Tibial artery (tissue), 4 donors: ENCODE measurements at places on chromosomes 2 and 18.

GRCh38 chr18:23279931-23280330 is 144.6 kb downstream of the CABLES1 start:
- no peaks in the 10 kb centered on the region for H3K36me3 ChIP-seq
- H3K4me1 ChIP-seq, result peaks cover 13% of the 10 kb centered on the region
- no peak overlapping the region for H3K4me3 ChIP-seq
- H3K27me3 ChIP-seq, result no peaks in the 10 kb centered on the region
- DNase-seq, result no peak
- no peak overlapping the region for H3K27ac ChIP-seq

DNA sequence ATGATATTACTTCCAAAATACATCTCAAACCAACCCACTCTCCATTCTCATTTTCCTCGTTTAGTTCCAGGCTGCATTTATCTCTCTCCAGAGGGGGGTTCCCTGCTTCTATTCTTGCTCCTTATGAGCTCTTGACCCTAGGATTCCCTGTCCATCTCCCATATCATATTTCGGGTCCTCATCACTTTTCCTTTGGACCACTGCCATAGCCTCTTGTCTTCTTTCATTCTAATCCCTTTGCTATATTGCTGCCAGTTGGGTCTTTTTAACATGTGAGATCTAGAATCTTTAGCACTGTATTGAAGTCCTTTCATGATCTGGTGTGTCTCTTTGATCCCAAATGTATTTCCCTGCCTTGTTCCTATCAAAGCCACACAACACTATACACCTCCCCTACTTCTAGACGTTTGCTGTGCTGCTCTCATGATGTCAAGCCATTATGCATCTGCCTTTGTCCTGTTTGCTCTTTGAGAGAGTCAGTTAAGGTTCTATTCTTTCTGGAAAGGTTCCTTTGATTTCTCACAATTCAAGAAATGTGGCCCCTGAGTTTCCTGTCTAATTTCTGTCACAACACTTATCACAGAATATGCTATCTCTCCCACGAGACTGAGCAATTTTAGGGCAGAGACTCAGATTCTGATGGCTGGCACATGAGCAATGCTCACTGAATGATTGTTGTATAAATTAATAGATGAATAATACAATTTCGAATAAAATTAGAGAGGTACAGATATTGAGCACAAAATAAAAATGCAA is 43.2 kb upstream of the SESTD1 start:
- no peak for DNase-seq
- no peak overlapping the region for H3K4me3 ChIP-seq
- no peak overlapping the region for H3K27ac ChIP-seq

- no peak overlapping the region for H3K27ac ChIP-seq
- DNase-seq, result peak; percentile 29
- no peak overlapping the region for H3K4me3 ChIP-seq
- no peaks in the 10 kb centered on the region for H3K36me3 ChIP-seq
- no peaks in the 10 kb centered on the region for H3K27me3 ChIP-seq
- no peaks in the 10 kb centered on the region for H3K4me1 ChIP-seq
Measured at GRCh38 chr2:236969767-236970655, 115.7 kb upstream of the COPS8 start.

DNA sequence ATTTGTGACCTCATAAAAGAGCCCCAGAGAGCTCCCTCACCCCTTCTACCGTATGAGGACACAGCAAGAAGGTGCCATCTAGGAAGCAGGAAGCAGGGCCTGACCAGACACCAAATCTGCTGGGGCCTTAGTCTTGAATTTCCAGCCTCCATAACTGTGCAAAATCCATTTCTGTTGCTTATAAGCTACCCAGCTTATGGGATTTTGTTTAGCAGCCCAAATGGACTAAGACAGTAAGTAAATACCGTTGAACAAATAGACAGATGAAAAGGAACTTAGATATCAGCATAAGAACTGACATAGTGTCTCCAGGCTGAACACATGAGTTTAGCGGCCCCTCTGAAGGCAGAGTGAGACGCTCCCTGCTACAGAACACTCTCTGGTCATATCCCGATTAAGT is 130.9 kb downstream of the UXS1 start:
- no peaks in the 10 kb centered on the region for H3K27me3 ChIP-seq
- DNase-seq, result no peak
- H3K27ac ChIP-seq, result no peak overlapping the region
- H3K36me3 ChIP-seq, result no peaks in the 10 kb centered on the region
- no peak overlapping the region for H3K4me3 ChIP-seq

GRCh38 chr2:151518802-151519201 is 109.1 kb downstream of the RIF1 start:
- H3K4me3 ChIP-seq, result no peak overlapping the region
- no peaks in the 10 kb centered on the region for H3K4me1 ChIP-seq
- DNase-seq, result no peak
- H3K36me3 ChIP-seq, result no peaks in the 10 kb centered on the region
- H3K27me3 ChIP-seq, result no peaks in the 10 kb centered on the region
- H3K27ac ChIP-seq, result no peak overlapping the region

GRCh38 chr2:145655165-145655765 is 1135.3 kb upstream of the ZEB2 start:
- no peak for DNase-seq
- no peaks in the 10 kb centered on the region for H3K36me3 ChIP-seq

- peak overlapping the region; percentile 27 for H3K27ac ChIP-seq
- H3K4me3 ChIP-seq, result no peak overlapping the region
- H3K36me3 ChIP-seq, result no peaks in the 10 kb centered on the region
- peaks cover 9% of the 10 kb centered on the region for H3K4me1 ChIP-seq
- H3K27me3 ChIP-seq, result no peaks in the 10 kb centered on the region
Measured at GRCh38 chr2:62014102-62014501, 108.6 kb downstream of the COMMD1 start.

- H3K27me3 ChIP-seq, result no peaks in the 10 kb centered on the region
- peak overlapping the region; percentile 94 for H3K4me3 ChIP-seq
- H3K4me1 ChIP-seq, result peaks cover 44% of the 10 kb centered on the region
- H3K27ac ChIP-seq, result peak overlapping the region; percentile 96
- H3K36me3 ChIP-seq, result no peaks in the 10 kb centered on the region
- DNase-seq, result peak; percentile 68
Measured at GRCh38 chr2:157874997-157875640, 1.0 kb downstream of the ACVR1 start.

GRCh38 chr2:214628091-214628490 is 181.4 kb downstream of the BARD1 start:
- no peak overlapping the region for H3K4me3 ChIP-seq
- no peak overlapping the region for H3K27ac ChIP-seq
- H3K36me3 ChIP-seq, result no peaks in the 10 kb centered on the region
- no peaks in the 10 kb centered on the region for H3K4me1 ChIP-seq
- H3K27me3 ChIP-seq, result no peaks in the 10 kb centered on the region

- H3K36me3 ChIP-seq, result no peaks in the 10 kb centered on the region
- H3K27me3 ChIP-seq, result no peaks in the 10 kb centered on the region
- no peak for DNase-seq
- no peaks in the 10 kb centered on the region for H3K4me1 ChIP-seq
Measured at GRCh38 chr2:109623923-109624322, 9.8 kb downstream of the SOWAHC start.

- no peak overlapping the region for H3K27ac ChIP-seq
- no peaks in the 10 kb centered on the region for H3K4me1 ChIP-seq
- H3K4me3 ChIP-seq, result no peak overlapping the region
- no peaks in the 10 kb centered on the region for H3K36me3 ChIP-seq
Measured at GRCh38 chr2:53289309-53290006, 478.1 kb upstream of the CHAC2 start.

DNA sequence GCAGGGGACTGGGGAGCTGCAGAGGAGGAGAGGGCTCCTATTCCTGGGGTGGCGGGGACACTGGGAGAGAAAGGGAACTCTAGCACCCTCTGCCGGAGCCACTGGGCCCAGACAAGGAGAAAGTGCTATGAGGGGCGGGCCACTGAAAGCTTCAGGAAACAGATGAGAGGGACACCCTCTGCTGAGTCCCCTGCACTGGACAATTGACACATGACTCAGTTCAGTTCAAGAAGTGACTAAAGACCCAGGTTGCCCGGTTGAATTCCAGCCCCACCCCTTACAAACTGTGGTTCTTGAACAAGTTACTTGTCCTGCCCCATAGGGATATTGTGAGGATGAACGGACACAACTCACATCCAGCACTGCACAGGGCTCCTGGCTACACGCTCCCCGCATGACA is 5.0 kb downstream of the RUFY4 start:
- no peaks in the 10 kb centered on the region for H3K36me3 ChIP-seq
- no peaks in the 10 kb centered on the region for H3K4me1 ChIP-seq
- no peak overlapping the region for H3K4me3 ChIP-seq
- no peaks in the 10 kb centered on the region for H3K27me3 ChIP-seq

- H3K4me1 ChIP-seq, result peaks cover 18% of the 10 kb centered on the region
- H3K27ac ChIP-seq, result peak overlapping the region; percentile 54
- H3K36me3 ChIP-seq, result no peaks in the 10 kb centered on the region
- no peak overlapping the region for H3K4me3 ChIP-seq
- H3K27me3 ChIP-seq, result no peaks in the 10 kb centered on the region
Measured at GRCh38 chr2:86436328-86436727, 4.8 kb upstream of the KDM3A start.

- no peak overlapping the region for H3K4me3 ChIP-seq
- no peaks in the 10 kb centered on the region for H3K36me3 ChIP-seq
- no peaks in the 10 kb centered on the region for H3K4me1 ChIP-seq
- no peaks in the 10 kb centered on the region for H3K27me3 ChIP-seq
Measured at GRCh38 chr18:1438458-1438910, 533.8 kb downstream of the ADCYAP1 start.

GRCh38 chr2:54103454-54104314 is 11.7 kb upstream of the ACYP2 start:
- no peaks in the 10 kb centered on the region for H3K36me3 ChIP-seq
- no peak overlapping the region for H3K4me3 ChIP-seq
- peaks cover 8% of the 10 kb centered on the region for H3K4me1 ChIP-seq
- no peak overlapping the region for H3K27ac ChIP-seq
- no peaks in the 10 kb centered on the region for H3K27me3 ChIP-seq

DNA sequence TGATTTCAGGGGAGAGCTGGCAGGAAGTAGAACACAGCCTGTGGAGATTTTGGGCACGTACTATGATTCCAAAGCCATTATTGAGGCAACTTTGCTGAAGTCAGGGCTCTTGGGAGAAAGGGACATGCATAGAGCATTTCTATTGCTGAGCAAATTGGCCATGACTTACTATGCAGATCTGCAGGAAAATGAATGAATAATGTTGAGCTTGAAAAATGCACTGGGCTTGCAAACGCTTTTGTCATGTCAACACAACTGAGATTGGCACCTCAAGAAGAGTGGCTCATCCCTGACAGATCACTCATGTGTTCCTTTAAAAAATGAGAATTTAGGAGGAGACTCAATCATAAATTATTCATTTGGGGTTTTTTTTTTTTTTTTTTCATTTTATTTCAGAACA is 230.5 kb downstream of the MBD2 start:
- DNase-seq, result no peak
- H3K4me3 ChIP-seq, result no peak overlapping the region
- no peaks in the 10 kb centered on the region for H3K4me1 ChIP-seq

DNA sequence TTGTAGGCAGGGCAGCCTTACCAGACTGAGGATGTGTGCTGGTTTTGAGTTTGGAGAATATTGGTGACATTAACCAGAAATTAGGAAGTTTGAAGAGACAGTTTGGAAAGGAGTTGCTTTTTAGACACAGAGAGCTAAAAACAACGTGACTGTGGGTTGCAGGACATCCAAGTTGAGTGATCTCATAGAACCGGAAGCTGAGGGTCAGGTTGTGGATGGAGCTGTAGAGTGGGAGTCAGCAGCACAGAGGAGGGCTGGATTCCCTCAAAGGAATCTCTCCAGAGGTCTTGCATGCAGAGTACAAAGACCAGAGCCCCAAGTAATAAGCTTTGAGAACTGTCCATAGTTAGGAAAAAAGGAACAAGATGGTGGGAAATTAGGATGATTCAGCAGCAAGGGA is 9.3 kb downstream of the MAPRE3 start:
- peaks cover 13% of the 10 kb centered on the region for H3K4me1 ChIP-seq
- no peak overlapping the region for H3K4me3 ChIP-seq
- no peak overlapping the region for H3K27ac ChIP-seq
- H3K36me3 ChIP-seq, result no peaks in the 10 kb centered on the region

- peaks cover 99% of the 10 kb centered on the region for H3K4me1 ChIP-seq
- H3K27ac ChIP-seq, result peak overlapping the region; percentile 93
- no peaks in the 10 kb centered on the region for H3K27me3 ChIP-seq
- no peaks in the 10 kb centered on the region for H3K36me3 ChIP-seq
Measured at GRCh38 chr2:224930124-224930523, 112.1 kb downstream of the DOCK10 start.
